Islet precursor cell (in vitro differentiated cells): ENCODE measurements at places on chromosomes 13 and 19.

DNA sequence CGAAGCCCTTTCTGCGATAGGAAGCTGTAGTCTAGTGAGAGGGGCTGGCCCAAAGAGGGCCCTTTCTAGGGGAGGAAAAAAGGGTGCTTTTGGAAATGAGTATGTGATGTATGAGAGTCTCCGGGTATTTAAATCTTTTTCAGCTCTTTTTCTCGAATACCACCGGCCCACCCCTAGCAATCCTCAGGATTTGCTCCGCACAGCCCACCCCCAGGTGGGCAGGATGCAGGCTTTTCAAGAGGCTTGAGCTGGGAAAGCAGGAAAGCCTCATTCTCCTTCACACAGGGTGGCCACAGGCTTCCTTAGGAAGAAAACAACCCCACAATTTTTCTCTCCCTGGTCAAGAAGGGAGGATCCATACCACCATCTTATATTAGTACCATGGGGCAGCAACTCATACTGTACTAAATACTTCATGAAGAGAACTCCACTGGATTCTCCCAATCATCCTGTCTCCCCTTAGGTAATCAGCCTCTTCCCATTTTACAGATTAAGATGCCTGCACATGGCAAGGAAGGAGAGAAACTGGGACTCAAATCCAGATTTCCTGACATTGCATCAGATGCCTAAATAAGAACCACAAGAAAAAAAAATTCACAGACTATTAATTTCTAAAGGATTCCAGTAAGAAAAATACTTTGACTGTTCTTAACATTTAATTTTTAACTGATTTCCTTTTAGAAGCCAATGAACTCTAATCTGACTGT, 84.4 kb downstream of the STK24 start:
- DNase-seq: no peak

DNA sequence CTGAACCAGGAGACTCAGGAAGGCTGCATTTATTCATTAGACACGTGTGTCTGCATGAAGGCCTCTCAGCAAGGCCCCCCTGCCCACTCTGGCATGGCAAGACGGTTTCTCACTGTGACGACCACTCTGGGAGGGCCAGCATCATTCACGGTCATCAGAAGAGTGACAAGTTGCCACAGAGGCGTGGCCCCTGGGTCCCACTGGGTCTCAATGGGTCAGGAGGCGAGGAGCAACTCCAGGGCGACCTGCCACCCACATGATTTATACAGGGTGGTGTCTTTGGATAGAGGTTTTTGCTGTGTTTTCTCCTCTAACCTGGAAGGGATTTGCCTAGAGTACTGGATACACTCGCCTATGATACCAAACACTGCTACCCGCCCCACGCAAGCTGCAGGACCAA, 60.7 kb downstream of the KLF2 start:
- no peak for DNase-seq

DNA sequence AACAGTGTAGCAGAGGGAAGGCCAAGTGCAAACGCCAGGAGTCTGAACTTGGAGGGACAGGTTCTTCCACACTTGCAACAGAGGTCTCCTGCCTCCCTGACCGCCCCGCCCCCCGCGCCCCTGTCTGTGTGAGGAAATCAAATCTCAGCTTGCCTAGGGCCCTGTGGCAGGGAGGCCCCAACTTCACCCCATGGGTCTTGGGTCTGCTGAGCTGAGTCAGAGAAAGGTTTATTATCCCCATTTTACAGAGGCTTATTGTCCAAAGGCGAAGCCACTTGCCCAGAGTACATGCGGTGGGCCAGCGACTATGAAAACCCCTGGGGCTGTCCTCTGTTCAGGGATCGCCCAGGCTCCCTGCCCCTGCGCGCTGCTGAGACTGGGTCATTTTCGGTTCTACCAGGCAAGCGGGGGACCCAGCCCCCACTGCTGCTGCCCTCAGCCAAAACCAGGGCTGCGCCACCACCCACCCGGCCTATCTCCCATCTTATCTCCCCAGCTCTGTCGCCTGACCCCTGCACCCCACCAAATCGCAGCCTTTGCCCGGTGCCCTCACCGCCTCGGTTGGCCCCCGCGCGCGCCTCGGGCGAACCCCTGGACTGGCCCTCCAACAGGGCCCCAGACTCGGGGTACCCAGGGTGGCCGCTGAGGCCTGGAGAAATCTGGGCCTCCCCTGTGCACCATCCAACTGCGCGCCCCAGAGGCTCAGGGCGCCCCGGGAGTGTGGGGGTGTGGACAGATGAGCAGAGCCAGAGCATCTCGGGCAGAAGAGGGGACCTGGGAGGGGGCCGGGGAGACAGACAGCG, 850 bp upstream of the CERS4 start:
- peak; percentile 82 for DNase-seq

- DNase-seq: no peak
Measured at GRCh38 chr13:37175996-37176395, 70.5 kb upstream of the CSNK1A1L start.

- DNase-seq: no peak
Measured at GRCh38 chr13:40341096-40341471, 325.4 kb downstream of the FOXO1 start.

DNA sequence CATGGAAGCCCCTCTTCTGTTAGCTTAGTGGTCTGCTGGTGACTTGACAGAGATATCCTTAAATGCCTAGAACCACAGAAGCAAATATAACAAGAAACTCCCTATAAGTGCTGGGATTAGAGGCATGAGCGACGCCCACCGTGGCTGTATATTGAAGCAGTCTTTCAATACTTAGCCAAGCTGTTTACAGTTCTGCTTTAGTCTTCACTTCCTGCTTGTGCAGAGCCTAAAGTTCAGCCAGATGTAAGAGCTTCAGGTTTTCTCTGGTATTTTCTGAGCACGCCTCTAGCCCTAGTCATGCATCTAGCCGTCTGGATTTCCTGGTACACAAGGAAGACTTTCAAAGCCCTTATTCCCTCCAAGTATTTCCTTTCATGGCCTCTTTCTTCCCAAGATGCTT, 28.5 kb downstream of the TRPM4 start:
- no peak for DNase-seq

- DNase-seq: no peak
Measured at GRCh38 chr13:76725211-76725610, 161.0 kb downstream of the KCTD12 start.

GRCh38 chr13:66567899-66568612, 662.1 kb downstream of the PCDH9 start:
- no peak for DNase-seq

GRCh38 chr19:40442328-40443130, 1.6 kb downstream of the SERTAD3 start:
- DNase-seq: no peak

GRCh38 chr13:31131470-31131961, 30.2 kb downstream of the HSPH1 start:
- DNase-seq: no peak

- DNase-seq: no peak
Measured at GRCh38 chr19:16355293-16356043, 30.8 kb downstream of the KLF2 start.

DNA sequence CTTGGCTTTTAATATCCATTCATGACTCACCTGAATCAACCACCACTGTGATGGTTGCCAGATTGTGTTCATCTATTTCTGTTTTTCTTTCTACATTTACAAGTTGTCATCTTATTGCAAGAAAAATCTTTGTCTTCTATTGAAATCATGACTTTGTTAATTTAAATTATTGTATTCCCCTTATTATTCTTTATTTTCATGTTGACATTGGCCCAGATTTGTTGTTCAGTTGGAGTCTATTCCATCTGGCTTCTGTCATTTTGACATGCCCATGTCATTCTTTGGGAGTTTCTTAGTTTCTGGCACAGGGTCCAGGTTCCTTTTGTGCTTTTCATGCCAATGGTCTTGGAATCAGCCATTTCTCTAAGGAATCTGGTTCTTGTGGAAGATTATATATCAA, 19.9 kb upstream of the DACH1 start:
- DNase-seq: no peak

- peak; percentile 56 for DNase-seq
Measured at GRCh38 chr19:9883231-9883758, 48.2 kb downstream of the PIN1 start.

GRCh38 chr13:33210090-33210489, 75.5 kb downstream of the STARD13 start:
- no peak for DNase-seq

DNA sequence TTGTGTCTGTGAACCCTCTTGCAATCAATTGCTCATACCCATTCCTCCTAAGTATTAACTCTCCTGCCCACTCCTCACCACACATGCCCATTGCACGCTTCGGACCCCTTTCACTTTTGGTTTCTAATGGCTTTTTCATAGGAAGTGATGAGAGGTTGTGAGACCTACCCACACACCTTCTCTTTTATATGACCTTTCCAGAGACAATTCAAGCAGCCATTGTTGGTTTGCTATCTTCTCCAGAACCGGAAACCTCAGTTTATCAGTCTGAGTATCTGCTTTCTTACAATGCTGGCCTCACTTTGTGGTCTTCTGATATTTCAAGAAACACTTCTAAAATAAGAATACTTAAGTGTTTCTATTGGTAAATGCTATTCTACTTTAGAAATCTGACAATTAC, 1550.8 kb upstream of the SLC10A2 start:
- no peak for DNase-seq

- DNase-seq: no peak
Measured at GRCh38 chr19:19570571-19570970, 32.5 kb downstream of the CILP2 start.

GRCh38 chr13:98813993-98814392, 61.5 kb upstream of the SLC15A1 start:
- DNase-seq: no peak

GRCh38 chr13:109899316-109899715, 112.9 kb upstream of the IRS2 start:
- DNase-seq: no peak

- peak; percentile 36 for DNase-seq
Measured at GRCh38 chr13:51910508-51910907, 48.7 kb downstream of the CCDC70 start.

DNA sequence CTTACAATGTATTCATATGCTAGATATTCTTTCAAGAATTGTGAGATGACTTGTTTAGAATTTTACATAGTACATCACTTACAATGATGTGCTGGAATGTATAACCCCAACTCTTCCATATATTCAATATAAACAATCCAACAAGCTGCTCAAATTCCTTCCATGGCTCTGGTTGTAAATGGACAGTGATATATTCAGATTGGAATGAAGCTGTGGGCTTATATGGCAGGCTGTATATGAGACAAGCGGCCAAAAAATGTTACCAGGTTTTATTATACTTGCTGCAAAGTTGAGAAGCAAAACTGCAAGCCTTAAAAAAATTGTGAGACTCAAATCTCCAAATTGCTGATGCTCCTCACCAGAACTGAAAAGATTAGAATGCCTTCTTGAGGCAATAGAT, 83.6 kb upstream of the KLF12 start:
- DNase-seq: no peak

GRCh38 chr19:13149628-13150186, 468 bp downstream of the STX10 start:
- peak; percentile 78 for DNase-seq

DNA sequence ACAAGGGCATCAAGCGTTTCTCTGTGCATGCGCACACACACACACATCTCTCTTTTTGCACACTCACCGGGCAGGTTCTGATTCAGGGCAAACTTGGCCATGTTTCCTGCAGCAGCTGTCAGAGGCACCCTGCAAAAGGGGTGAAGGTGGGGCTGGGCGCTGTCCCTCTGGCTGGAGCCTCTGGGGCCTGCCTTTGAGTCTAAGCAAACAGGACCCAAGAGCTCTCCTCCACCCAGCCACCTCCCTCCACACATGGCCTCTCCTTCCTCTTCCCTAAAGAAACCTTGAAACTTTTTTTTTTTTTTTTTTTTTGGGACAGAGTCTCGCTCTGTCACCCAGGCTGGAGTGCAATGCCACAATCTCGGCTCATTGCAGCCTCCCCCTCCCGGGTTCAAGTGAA, 5.3 kb downstream of the KANK3 start:
- no peak for DNase-seq

GRCh38 chr19:8069096-8069973, 16.8 kb downstream of the CCL25 start:
- DNase-seq: no peak

- no peak for DNase-seq
Measured at GRCh38 chr19:4709440-4710280, 14.0 kb downstream of the DPP9 start.

DNA sequence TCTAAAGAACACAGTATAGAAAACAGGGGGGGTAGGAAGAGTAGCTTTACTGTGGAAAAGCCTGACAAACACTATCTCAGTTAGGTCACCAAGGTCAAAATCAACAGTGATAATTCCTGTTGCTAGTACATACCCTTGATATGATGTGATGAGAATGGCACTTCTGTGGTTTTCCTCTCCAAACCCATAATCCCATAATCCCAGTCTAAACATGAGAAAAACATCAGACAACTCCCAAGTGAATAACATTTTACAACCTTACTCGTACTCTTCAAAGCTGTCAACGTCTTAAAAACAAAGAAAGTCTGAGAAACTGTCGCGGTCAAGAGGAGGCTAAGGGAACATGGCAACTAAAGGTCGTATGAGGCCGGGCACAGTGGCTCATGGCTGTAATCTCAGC, 137.6 kb downstream of the FOXO1 start:
- DNase-seq: no peak

DNA sequence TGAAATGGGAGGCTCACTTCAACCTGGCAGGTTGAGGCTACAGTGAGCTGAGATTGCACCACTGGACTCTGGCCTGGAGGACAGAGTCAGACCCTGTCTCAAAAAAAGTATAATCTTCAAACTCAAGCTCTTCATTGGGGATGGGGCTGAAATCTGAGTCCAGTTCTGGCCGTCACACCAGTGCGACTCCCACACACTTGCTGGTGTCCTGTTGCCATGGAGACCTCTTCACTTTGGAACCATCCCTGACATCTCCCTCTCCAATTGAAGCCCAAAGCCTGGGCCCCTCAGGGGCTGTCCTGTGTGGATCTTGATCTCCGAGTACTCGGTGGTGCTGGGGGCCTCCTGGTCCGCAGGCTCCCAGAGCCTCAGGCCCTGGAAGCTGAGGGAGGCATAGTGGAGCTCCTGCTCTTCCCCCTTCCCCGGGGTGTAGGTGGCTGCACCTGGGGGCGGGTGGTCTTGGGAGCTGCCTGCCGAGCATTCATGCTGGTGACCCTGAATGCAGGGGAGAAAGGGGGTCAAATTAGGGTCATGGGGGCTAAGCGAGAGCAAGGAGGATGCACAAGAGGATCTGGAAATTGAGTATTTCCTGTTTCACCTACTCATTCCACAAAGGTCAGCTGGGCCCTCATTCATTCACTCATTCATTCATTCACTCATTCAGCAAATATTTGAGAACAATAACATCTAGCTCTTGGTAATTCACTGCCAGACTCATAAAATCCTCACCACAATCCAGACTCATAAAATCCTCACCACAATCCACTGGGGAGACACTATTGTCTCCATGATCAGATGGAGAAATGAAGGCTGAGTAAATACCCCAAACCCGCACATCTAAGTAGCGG, 11.0 kb downstream of the SIGLEC11 start:
- no peak for DNase-seq
